ENCODE measurements at places on chromosomes 3 and 15.

GRCh38 chr15:35757361-35757760 lies 211.4 kb upstream of the DPH6 start:
- no peak for DNase-seq

DNA sequence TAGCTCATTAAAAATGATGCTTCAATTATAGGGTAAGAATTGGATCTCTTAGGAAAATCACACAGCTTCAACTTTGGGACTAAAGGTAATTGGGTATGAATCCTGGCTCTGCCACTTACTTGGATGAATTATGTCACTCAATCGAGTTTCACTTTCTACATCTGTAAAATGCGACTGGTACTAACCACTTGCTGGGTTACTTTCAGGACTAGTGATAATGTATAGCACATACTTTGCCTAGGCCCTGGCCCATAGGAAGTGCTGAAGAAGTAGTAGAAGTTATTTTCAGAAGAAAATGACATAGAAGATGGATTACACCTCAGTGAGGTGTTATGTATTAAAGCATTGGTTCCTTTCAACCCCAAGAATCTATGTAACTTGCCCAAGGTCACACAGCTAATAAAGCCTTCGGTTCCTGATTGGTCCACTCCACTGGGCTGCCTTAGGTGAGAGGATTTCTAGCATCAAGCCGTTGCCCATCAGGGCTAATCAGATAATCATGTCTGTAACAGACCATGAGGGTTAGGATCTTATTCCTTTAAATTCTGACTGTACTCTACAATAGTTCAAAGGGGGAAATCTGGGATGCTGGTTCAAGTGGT lies 29.4 kb upstream of the AP4E1 start:
- no peak for DNase-seq

- DNase-seq, result no peak
Observed at GRCh38 chr3:164612751-164613150, 465.5 kb downstream of the SI start.

- DNase-seq, result no peak
Observed at GRCh38 chr3:188978421-188979171, 193.2 kb upstream of the TPRG1 start.

DNA sequence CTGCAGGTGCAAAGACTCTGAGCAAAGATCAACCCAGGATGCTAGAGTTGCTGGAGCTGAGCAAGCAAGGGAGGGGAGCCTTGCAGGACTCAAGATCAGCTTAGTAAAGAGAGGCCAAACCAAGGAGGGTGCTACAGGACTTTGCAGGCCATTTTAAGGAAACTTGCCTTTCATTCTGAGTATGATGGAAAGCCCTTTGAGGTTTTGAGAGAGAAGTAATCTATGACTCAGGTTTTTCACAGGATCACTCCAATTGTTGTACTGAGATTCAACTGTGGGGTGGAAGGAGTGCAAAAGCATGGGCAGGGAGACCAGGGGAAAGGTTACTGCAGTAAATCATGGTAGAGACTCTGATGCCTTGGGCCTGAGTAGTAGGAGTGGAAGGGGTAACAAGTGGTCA lies 260.4 kb upstream of the GPR149 start:
- DNase-seq, result no peak

- DNase-seq, result no peak
Observed at GRCh38 chr15:27705056-27705455, 394.1 kb downstream of the OCA2 start.

DNA sequence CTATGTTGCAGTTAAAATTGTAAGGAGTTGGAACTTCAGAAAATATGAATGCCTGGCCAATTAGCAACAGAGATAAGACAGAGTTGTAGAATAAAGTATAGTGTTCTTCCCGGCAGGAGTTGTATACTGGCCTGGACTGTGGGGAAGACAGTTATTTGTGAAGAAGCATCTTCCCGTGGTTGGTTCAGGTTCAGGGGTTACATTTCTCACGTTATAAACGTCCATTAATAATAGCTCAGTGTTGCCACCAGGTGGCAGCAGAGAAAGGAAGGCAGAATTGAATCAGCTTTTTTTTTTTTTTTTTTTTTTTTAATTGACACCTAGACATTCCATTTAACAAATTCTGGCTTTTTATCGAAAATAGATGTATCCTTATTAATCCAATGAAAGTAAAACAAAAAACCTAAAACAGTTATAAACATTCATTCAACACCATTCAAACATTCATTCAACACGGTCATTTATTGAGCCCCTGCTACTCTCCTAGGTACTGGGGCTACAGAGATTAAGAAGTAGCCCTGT lies 66.4 kb upstream of the NR2E3 start:
- peak; percentile 30 for DNase-seq

DNA sequence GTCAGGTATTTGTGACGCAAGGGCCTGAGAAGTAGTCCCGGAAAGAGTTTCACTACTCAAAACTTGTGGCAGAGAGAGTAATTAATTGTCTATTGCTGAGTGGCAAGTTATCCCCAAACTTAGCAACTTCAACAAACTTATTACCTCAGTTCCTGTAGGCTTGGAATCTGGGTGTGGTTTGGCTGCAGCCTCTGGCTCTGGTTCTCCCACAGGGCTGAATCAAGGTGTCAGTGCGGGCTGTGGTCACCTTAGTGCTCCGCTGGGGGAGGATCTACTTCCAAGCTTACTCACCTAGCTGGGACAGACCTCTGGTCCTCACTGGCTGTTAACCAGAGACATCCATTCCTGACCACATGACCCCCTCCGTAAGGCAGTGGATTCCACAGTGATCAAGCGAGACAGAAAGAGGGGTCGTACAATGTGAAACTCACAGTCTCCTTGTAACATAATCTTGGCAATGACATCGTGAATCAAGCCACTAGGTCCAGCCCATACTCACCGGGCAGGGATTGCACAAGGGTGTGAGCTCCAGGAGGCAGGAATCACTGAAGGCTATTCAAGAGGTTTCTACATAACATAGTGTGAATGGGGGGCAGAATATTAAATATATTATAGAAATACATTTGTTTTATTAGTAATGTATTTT lies 138.3 kb downstream of the RYR3 start:
- no peak for DNase-seq

DNA sequence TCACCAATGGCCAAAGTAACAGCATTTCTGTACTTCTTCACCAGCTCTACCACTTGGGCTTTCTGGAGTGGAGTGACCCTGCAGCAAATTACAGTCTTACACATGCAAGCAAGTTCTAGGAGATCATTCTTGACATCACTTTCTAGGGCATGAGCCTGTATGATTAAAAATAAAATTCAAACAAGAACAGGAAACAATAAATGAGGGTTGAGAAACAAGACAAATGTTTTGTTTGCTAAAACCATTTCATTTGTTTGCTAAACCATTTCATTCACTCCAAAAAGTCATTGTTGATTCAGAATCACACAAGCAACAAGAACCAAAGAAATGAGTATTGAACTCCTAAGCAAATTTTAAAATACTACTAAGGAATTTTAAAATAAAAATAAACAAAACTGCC lies 220.9 kb downstream of the ATP8B4 start:
- DNase-seq, result no peak

GRCh38 chr3:152610622-152611021 lies 224.3 kb upstream of the P2RY1 start:
- DNase-seq, result no peak

GRCh38 chr3:177351757-177352158 lies 154.5 kb upstream of the TBL1XR1 start:
- DNase-seq, result peak; percentile 27

DNA sequence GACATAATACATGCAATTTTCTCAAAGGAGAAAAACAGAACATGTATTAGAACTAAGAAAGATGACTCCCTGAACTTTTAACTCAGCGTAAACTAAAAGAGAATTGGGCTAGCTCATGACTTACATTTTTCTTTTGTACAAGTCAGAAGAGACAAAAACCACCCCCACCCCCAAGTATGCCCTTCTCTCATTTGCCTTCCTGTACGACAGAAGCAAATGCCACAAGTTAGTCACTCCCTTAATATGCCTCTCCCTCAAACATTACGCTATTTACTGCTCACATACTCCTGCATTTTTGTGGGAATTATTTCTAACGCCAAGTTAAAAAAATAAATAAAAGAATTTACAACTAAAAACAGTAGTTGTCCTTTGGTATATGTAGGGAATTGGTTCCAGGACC lies 22.0 kb downstream of the CPEB1 start:
- DNase-seq, result no peak

- no peak for DNase-seq
Observed at GRCh38 chr3:177781686-177782161, 584.4 kb upstream of the TBL1XR1 start.

DNA sequence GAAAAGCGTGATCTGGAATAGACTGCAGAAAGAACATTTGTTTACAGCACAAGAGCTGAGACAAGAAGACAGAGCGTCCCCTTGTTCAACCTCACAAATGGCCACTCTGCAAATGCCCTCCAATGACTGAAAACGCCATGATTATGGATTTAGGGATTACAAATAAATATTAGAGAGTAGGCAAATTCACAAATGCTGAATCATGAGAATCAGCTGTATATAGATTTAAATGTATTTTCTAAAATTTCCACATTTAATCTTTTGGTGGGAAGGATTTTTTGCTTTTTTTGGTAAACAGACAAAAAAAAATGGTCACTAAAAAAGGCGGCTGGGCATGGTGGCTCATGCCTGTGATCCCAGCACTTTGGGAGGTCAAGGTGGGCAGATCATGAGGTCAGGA lies 10.6 kb upstream of the POLG start:
- no peak for DNase-seq

Measured in thymus (tissue), 14 donors.